ENCODE measurements at places on chromosomes 16 and 17. TPM values are rescaled to one million over a fixed set of nuclear protein-coding genes. Genes with fewer than 3 reads are reported as not detected.

GRCh38 chr17:61837175-61838051 lies 25.9 kb downstream of the BRIP1 start:
- no peaks in the 10 kb centered on the region for H3K27me3 ChIP-seq
- no peak overlapping the region for H3K27ac ChIP-seq
- H3K4me3 ChIP-seq: no peak overlapping the region
- H3K4me1 ChIP-seq: no peaks in the 10 kb centered on the region
- H3K36me3 ChIP-seq: no peaks in the 10 kb centered on the region
- peak; percentile 68 for DNase-seq

Gene TEKT5
- not detected for polyA plus RNA-seq

DNA sequence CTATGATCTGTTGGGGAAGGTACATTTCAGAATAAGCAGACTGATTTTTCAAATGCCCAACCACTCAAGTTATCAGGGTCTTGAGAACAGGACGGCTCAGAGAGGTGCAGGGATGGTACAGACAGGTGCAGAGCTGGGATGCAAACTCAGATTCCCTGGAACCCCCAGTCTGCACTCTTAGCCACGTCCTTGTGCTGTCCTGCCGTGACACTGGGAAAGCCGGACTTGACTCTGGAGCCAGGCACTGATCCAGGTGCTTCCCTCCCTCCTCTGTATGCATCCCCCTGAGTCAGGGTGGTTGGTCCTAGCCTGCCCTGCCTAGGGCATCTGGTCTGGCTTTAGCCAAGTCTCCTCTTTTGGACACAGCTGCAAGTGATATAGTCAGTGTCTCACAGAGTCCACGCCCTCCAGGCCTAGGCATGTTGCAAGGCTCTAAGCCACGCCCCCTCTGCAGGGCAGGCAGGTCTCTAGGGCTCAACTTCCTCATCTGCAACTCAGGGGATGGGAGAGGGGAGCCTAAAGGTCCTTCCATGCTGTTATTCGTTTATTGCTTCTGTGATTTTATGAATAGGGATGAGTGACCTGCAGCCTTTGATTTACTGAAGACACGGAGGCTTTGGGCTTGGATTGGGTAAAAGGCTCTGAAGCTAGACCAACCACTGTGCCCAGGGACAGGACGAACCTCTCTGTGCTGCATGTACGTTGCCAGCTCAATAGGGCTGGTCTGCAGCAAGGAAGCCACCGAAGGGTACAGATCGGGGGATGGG lies 97.3 kb downstream of the SDK2 start:
- peaks cover 7% of the 10 kb centered on the region for H3K4me1 ChIP-seq
- H3K4me3 ChIP-seq: no peak overlapping the region
- H3K27ac ChIP-seq: no peak overlapping the region
- DNase-seq: peak; percentile 29
- H3K27me3 ChIP-seq: no peaks in the 10 kb centered on the region
- H3K36me3 ChIP-seq: no peaks in the 10 kb centered on the region

- no peak for DNase-seq
- H3K27ac ChIP-seq: no peak overlapping the region
- H3K27me3 ChIP-seq: no peaks in the 10 kb centered on the region
- no peaks in the 10 kb centered on the region for H3K4me1 ChIP-seq
These were observed 46.5 kb downstream of the CNOT1 start for GRCh38 chr16:58582971-58583765.

Gene DNAAF1
- 10.4 TPM for polyA plus RNA-seq

GRCh38 chr17:18140648-18141047 lies 32.1 kb downstream of the MYO15A start:
- H3K27me3 ChIP-seq: no peaks in the 10 kb centered on the region
- no peaks in the 10 kb centered on the region for H3K36me3 ChIP-seq
- H3K4me1 ChIP-seq: no peaks in the 10 kb centered on the region
- DNase-seq: no peak
- H3K4me3 ChIP-seq: no peak overlapping the region
- no peak overlapping the region for H3K27ac ChIP-seq

Gene NTHL1
- 36.6 TPM for polyA plus RNA-seq

GRCh38 chr17:37447641-37448040 lies 41.0 kb downstream of the TADA2A start:
- peaks cover 14% of the 10 kb centered on the region for H3K36me3 ChIP-seq

DNA sequence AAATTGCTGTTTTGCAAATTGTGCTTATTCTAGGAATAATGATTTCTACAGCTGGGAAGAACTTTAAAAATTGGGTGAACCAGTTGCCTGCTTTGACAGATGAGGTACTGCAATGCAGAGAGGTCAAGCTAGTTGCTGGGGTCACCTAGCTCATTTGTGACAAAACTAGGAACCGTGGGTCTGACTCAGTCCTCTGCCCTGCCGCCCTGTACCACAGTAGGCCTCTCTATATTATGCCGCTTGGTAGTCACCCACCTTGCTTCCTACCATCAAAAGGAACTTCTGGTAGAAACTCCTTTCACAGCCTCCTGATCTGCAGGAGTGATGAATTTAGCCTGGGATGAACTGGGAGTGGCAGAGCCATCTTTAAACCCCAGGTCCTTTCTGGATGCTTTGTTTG lies 105.7 kb downstream of the PITPNC1 start:
- H3K27me3 ChIP-seq: no peaks in the 10 kb centered on the region
- H3K4me1 ChIP-seq: peaks cover 10% of the 10 kb centered on the region
- no peak for DNase-seq
- no peak overlapping the region for H3K4me3 ChIP-seq
- no peak overlapping the region for H3K27ac ChIP-seq

Gene RMI2
- polyA plus RNA-seq: 1.3 TPM

Gene PPP1R27
- polyA plus RNA-seq: 3.1 TPM

DNA sequence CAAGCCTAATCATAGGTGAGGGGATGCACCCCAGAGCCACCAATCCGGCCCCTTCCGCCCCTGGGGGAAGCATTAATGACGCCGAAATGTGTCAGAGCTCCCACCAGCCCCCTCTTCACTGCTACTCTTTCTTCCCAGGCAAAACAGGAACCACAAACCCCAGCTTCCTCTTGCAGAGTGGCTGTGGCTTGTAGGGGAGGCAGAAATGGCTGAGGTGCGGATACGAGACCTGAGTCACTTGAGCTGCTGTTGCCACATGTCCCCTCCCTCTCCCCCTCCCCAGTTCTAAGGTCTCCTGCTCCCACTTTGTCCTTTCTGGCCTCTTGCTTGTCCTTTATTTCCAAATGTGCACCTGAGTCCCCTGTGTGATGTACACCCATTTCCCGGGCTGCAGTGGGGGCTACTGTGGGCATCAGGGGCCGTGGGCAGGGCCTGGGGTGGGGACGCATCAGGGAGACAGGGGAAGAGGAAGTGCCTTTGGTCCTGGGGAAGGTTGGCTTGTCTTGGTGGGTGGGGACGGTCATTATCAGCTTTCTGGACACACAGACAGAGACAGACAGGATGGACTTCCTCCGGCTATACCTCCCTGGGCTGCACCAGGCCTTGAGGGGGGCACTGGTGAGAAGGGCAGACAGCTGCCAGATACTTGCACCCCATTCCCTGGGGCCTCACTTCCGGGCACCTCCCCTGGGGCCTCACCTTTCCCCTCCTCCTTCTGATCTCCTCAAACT lies at the start of gene APOBR:
Gene APOBR (plus strand): TSS at position 523 of the 731 bp plus-strand sequence. CDS start 39 bp downstream, at position 562.
- DNase-seq: peak; percentile 47
- H3K4me3 ChIP-seq: no peak within 1 kb of the TSS
- H3K27me3 ChIP-seq: no peaks in the 10 kb centered on the region
- H3K27ac ChIP-seq: peak within 1 kb of the TSS; percentile 77
- peaks cover 12% of the 10 kb centered on the region for H3K4me1 ChIP-seq
- no peaks in the 10 kb centered on the region for H3K36me3 ChIP-seq

DNA sequence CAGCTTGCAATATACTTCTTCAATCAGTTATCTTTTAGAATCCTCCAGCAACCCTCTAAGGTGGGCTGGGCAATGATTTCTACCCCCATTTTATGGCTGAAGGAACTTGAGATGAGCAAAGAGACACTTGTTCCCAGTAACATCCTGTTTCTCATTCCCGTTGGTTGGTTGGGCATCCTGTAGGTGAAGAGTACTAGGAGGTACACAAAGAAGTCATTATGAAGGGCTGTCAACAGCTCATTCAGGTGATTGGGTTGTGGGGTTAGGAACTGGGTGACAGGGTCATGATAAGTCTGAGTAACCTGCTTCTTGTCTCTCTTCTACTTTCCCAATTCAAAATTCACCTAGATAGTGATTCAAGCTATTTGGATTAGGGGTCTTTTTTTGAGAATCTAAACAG lies 76.5 kb downstream of the MMD start:
- DNase-seq: no peak
- no peak overlapping the region for H3K4me3 ChIP-seq
- no peaks in the 10 kb centered on the region for H3K36me3 ChIP-seq

Gene LRRC37A
- 4.0 TPM for polyA plus RNA-seq

GRCh38 chr16:20928774-20929411 lies 28.3 kb downstream of the LYRM1 start:
- H3K27ac ChIP-seq: no peak overlapping the region
- no peaks in the 10 kb centered on the region for H3K4me1 ChIP-seq
- H3K27me3 ChIP-seq: no peaks in the 10 kb centered on the region
- no peaks in the 10 kb centered on the region for H3K36me3 ChIP-seq

DNA sequence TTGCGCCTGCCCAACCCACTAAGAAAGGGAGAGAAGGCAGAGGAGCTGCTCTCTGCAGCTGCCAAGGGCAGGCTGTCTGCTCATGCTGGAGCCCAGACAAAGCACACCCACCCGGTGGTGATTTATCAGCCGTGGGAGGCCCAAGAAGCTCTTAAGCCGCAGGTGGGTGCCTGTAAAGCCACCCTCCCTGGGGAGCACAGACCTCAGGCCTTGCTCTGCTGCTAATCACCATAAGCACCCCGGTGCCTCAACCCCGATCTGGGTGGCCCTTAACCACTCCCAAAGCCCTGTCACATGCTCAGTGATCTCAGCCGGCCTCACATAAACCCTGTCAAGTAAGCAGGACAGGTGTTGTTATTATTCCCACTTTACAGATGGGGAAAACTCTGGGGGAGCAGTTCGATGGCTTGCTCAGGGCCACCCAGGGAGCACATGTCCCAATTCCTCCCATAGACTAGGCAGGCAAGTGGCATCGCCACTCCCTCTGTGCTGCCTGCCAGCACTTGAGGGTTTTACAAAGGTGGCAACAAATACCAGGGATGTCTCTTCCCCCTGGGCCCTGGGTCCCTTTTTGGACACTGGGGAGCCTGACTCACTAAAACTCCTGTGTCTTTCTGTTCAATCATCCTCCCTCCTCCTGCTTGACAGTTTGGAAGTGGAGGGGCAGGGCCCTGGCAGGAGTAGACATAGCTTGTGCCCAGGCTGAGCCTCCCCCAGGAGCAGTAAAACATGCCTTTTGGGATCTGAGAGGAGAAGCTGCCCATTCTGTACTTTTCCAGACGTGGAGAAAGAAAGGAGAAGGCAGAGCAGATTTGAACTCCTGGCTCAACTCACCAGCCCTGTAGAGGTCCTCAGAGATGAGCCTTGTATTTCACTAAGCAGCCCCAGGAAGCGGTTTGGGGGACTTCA lies 299.3 kb downstream of the SOX9 start:
- DNase-seq: no peak
- no peaks in the 10 kb centered on the region for H3K4me1 ChIP-seq
- no peaks in the 10 kb centered on the region for H3K27me3 ChIP-seq
- no peak overlapping the region for H3K27ac ChIP-seq

Gene HIGD1B
- polyA plus RNA-seq: 7.1 TPM

GRCh38 chr16:2341456-2342447 lies 1.2 kb upstream of the ABCA3 start:
- peaks cover 5% of the 10 kb centered on the region for H3K4me1 ChIP-seq
- DNase-seq: peak; percentile 29
- no peaks in the 10 kb centered on the region for H3K36me3 ChIP-seq
- H3K4me3 ChIP-seq: peak overlapping the region; percentile 88

DNA sequence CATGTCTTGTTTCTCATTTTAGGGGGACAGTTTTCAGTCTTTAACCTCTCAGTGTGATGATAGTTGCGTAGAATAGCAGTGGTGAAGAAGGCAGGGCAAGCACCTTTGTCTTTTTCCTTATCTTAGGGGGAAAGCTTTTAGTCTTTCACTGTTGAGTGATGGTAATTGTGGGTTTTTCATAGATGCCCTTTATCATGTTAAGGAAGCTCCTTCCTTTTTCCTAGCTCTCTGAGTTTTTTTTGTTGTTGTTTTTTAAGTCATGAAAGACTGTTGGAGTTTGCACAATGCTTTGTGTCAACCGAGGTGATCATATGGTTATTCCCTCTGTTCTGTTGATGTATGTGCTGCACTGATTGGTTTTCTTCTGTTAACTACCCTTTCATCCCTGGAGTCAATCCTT lies 15.7 kb downstream of the NOL11 start:
- H3K27me3 ChIP-seq: no peaks in the 10 kb centered on the region
- no peak overlapping the region for H3K27ac ChIP-seq
- no peaks in the 10 kb centered on the region for H3K4me1 ChIP-seq
- H3K4me3 ChIP-seq: no peak overlapping the region
- H3K36me3 ChIP-seq: no peaks in the 10 kb centered on the region

DNA sequence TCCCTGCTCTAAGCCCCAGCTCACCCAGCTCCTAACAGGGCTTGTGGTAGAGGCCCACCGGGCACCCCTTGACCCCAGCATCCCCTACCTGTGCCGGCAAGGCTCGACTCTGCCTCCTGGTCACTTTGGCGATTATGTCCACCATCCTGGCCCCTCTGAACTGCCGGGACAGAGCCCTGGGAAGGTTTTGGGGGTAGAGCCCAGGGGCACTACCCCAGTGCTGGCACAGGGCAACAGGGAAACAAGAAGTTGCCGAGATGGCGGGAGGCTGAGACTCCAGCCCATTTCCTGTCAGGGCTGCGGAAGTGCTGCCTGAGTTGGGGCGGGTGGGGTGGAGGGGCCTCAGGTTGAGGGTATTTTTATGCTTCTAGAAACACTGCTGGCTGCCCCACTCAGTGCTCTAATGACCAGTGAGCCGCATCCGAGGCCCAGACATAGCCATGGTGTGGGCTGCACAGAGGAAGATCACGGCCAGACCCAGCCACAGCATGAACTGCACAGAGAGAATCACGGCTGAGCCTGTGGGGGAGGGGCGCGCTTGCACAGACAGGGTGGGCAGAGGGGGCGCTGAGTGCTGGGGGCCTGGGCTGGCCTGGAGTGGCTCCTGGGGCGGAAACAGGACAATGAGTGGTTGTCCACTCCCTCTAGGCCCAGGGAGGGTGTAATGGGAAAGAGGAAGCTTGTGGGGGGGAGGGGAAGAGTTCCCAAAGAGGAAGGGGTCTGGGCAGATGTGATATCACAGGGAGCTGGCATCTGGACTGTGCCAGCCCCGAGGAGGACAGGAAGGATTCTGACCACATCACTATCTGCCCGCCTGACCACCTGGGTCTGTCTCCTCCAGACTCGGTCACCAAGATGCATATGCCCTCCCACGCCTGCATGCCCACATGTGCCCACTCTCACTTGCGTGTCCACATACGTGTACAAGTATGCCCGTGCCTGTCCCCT lies 22.3 kb downstream of the ARHGAP27 start:
- peak; percentile 62 for DNase-seq
- H3K4me1 ChIP-seq: no peaks in the 10 kb centered on the region
- peak overlapping the region; percentile 66 for H3K27ac ChIP-seq
- H3K36me3 ChIP-seq: no peaks in the 10 kb centered on the region
- no peak overlapping the region for H3K4me3 ChIP-seq

GRCh38 chr17:58136669-58137279 lies 11.4 kb upstream of the OR4D1 start:
- H3K4me3 ChIP-seq: no peak overlapping the region
- H3K4me1 ChIP-seq: no peaks in the 10 kb centered on the region
- H3K36me3 ChIP-seq: no peaks in the 10 kb centered on the region
- peaks cover 5% of the 10 kb centered on the region for H3K27me3 ChIP-seq
- H3K27ac ChIP-seq: no peak overlapping the region
- DNase-seq: no peak

- H3K4me1 ChIP-seq: peaks cover 28% of the 10 kb centered on the region
- no peaks in the 10 kb centered on the region for H3K36me3 ChIP-seq
- no peak for DNase-seq
- H3K4me3 ChIP-seq: peak overlapping the region; percentile 87
- no peaks in the 10 kb centered on the region for H3K27me3 ChIP-seq
- peak overlapping the region; percentile 63 for H3K27ac ChIP-seq
These were observed 544 bp downstream of the CCP110 start for GRCh38 chr16:19524356-19524615.
